ENCODE measurements at places on chromosomes 1 and 21.

- no peak for DNase-seq
Measured at GRCh38 chr1:7550981-7551380, 220.1 kb upstream of the VAMP3 start.

GRCh38 chr1:100430325-100430756, 78.0 kb downstream of the CDC14A start:
- DNase-seq = no peak

DNA sequence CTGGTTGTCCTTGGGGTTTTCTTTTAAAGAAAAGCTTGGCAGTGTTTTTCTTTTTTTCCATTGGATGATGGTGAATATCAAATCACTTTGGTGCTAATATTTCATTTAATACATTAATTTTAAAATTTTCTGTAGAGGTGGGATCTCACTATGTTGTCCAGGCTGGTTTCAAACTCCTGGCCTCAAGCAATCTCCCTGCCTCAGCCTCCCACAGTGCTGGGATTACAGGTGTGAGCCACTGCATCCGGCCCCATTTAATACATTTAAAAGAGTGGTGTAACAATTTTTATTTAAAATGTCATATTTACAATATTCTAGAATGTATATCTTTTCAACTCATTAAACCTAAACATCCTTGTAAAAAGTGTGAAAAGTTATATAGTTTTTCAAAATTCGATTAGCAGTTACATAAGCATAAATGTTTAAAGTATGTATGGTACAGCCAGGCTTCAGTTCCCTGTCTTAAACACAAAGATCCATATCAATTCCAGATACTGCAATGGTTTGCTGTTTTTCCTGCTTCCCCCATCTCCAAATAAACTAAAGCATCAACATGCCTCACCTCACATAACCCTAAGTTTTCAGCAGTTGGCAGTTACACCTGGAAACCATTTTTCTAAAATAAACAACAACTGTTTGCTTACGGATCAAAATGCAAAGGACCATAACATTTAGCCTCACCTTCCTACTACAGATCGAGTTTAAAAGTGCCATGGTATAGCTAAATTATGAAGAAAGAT, 8.9 kb upstream of the LGALS8 start:
- no peak for DNase-seq

DNA sequence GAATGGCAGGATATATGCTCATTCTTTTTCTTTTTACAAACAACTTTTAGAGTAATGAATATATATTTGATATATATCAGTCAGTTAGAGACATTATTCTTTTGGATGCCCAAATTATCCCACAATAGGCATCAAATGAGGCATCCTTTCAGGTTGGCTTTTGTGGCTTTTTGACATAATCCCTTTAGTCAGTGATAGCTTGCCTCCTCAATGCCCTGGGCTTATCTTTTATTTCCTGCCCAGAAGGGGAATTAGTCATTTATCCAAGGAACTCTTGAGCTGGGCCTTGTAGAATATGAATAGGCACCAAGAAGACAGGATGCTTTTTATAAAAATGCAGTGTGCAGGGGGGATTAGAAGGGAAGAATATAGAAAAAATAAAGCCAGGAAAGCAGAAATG, 22.2 kb downstream of the EPHX4 start:
- DNase-seq = no peak

GRCh38 chr1:38735651-38736161, 123.9 kb downstream of the RRAGC start:
- DNase-seq = peak; percentile 75

- no peak for DNase-seq
Measured at GRCh38 chr1:206035027-206035426, 11.3 kb upstream of the CTSE start.

DNA sequence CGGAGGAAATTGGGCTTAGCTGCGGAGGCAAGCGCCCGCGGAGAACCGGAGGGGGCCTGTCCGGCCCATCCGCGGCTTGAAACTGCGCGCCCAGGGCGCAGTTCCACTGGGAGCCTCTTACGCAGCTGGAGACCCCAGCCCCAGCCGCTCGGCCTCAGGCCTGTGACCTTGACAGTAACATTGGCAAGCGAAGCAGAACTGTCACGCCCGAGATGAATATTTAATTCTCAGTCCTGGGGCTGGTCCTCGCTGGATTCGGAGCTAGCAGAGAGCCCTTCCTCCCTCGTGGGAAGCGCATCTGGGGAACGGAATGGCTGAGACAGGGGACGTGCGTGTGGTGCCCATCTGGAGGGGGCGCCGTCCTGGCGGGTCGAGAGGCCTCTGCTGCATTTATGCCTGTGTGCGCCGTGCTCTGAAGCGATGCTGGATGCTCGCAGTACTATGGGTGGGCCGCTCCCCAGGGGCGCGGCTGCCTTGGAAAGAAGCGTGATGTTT, 928 bp downstream of the SLC6A17 start:
- no peak for DNase-seq

- no peak for DNase-seq
Measured at GRCh38 chr1:53361541-53361961, 33.7 kb upstream of the LRP8 start.

DNA sequence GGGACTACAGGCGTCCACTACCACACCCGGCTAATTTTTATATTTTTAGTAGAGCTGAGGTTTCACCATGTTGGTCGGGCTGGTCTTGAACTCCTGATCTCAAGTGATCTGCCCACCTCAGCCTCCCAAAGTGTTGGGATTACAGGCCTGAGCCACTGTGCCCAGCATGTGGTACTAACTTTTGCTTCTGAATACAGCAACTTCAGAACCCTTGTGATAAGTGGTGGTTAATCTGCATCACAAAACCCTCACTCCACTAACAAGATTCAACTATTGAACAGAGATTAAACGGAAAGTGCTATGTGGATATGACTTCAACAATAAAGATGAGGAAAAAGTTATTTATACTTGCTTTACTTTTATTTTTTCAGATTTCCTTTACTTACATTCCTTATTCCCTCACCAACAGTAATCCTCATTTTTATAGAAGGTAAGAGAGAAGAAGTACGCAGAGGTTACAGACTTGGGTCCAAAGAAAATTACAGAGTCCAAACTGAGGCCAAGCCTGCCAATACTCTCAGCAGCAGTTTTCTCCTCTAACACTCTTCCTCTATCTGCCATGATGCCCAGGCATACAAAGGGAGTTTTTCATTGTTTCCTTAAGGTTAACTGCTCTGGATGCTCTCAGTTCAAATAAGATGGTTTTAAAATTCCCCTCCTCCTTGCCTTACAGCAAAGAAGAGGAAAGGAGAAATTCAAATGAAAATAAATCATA, 44.3 kb downstream of the SLC16A1 start:
- DNase-seq = no peak

DNA sequence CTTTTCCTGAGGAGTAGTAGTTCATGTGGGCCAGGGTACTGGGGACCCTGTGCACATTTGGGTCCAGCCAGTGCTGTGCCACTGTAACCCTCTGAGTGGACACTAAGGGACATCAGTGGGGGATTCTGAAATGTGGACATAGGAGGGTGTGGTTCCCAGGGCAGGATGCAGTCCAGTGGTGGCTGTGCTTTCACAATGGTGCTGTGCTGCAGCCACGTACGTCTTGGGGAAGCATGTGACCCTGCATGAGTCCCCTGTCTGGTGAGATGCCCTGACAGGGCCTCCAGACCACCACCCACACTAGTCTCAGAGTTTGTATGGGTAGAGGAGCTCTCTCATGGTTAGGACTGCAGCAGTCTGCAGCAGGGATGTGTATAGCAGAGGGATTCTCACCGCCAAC, 37.8 kb upstream of the WNT2B start:
- DNase-seq = no peak

DNA sequence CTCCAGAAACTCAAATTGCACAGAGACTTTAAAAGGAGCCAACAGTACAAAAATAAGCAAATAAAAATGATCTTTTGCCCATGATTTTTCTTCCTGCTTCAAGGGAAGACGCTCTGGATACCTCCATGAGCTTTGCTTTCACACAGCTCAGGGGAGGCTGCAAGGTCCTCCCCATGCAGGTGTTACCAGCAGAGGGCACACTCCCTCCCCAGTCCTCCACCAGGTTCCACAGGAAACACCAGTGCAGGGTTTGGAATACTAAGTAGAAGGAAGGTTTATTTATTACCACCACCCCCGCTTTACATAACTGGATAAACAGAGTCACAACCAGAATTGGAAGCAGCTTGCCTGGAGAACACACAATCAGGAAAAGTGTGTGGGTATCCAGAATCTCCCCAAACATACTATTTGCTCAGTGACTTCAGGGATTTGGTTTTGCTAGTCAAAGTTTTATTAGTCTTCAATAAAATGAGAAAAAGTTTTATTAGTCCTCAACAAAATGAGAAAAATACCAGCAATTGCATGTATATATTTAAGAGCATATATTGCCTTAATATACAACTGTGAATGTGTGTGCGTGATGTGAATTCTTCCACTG, 37.3 kb downstream of the HSD3B1 start:
- DNase-seq = no peak

GRCh38 chr1:232435729-232436128, 194.2 kb downstream of the SIPA1L2 start:
- peak; percentile 67 for DNase-seq

DNA sequence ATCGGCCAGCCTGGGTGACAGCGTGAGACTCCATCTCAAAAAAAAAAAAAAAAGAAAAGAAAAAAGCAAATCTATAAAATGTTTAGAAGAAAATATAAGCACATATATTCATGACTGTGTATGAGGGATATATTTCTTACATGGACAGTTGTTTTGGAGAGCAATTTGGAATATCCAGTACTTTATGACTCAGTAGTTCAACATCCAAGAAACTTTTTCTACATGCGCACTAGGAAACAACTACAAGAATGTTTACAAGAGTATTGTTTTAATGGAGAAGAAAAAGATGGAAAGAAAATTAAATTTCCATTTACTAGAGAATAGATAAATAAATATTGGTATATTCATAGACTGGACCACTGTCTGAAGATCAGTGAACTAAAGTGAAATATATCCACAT, 77.5 kb downstream of the MAST2 start:
- DNase-seq = peak; percentile 9

- DNase-seq = no peak
Measured at GRCh38 chr21:25776440-25776839, 41.7 kb downstream of the GABPA start.

GRCh38 chr21:16194788-16195537, 465.2 kb downstream of the USP25 start:
- DNase-seq = peak; percentile 8

GRCh38 chr1:70440642-70441391, 29.7 kb downstream of the CTH start:
- no peak for DNase-seq

GRCh38 chr1:23341931-23342692, 2.0 kb downstream of the HNRNPR start:
- no peak for DNase-seq
